Right lung (tissue), 10 donors: ENCODE measurements at places on chromosomes 1 and 21. TPM values are rescaled to one million over a fixed set of nuclear protein-coding genes. Genes with fewer than 3 reads are reported as not detected.

GRCh38 chr1:211236633-211237320, 22.4 kb upstream of the RCOR3 start:
- no peak for DNase-seq

DNA sequence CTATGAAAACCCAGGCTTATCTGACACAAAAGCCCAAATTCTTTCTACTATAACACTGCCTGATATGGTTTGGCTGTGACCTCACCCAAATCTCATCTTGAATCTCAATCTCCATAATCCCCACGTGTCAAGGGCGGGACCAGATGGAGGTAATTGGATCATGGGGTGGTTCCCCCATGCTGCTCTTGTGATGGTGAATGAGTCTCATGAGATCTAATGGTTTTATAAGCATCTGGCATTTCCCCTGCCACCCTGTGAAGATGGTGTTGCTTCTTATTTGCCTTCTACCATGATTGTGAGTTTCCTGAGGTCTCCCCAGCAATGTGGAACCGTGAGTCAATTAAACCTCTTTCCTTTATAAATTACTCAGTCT, 123.3 kb upstream of the USP24 start:
- no peak for DNase-seq

The TMEM269 gene
- polyA plus RNA-seq: 1.3 TPM

The C8B gene
- 0.59 TPM for polyA plus RNA-seq
